Mesothelial cell of epicardium (in vitro differentiated cells): ENCODE measurements at places on chromosomes 7 and 10. TPM values are rescaled to one million over a fixed set of nuclear protein-coding genes. Genes with fewer than 3 reads are reported as not detected.
A peak's percentile ranks its signal among the peaks of the same experiment; 100 is the strongest.

JCAD gene
- 20.4 to 22.8 TPM (median 21.5 TPM) in 3 replicates for total RNA-seq

DNA sequence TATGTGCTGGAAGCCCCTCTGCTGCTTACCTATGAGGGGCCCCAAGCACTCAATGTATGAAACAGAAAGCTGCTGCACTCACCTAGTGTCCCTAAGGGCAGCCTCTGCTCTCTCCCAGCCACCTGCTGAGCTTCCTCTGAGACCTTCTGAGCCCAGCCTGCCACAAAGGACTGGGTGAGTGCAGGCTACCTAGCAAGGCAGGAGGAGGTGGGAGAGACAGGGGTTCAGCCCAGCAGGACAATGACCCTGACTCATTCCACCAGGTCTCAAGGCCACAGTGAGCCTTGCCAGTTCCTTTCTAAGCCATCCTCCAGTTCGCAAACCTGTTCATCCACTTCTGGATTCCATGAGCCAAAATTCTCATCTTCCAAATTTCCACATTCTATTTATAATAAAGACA lies 16.3 kb downstream of the VOPP1 start:
- peak overlapping the region; percentile 5 for H3K27ac ChIP-seq
- H3K4me3 ChIP-seq: no peak overlapping the region
- no peak for DNase-seq
- peaks cover 55% of the 10 kb centered on the region for H3K4me1 ChIP-seq
- no peaks in the 10 kb centered on the region for H3K36me3 ChIP-seq

DNA sequence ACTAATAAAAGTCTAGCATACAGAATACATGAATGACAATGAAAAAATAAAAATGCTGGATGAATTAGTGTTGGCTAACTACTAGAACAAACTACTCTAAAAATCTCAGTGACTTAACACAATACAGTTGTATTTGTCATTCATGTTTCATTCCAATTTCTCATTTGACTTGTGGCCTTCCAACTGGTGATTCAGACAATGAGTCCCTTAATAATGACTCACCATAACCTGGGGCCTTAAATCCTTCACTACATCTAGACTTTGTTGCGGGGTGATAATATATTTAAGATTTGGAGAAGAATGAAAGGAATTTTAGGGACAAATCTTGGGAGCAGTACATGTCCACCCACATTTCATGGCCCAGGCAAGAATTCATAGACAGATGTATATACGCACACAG lies 90.5 kb upstream of the POM121L12 start:
- no peak overlapping the region for H3K27ac ChIP-seq
- no peaks in the 10 kb centered on the region for H3K36me3 ChIP-seq
- no peak overlapping the region for H3K4me3 ChIP-seq
- H3K27me3 ChIP-seq: no peaks in the 10 kb centered on the region
- no peak for DNase-seq
- peaks cover 21% of the 10 kb centered on the region for H3K4me1 ChIP-seq

- no peak overlapping the region for H3K4me3 ChIP-seq
- H3K27ac ChIP-seq: no peak overlapping the region
- H3K27me3 ChIP-seq: no peaks in the 10 kb centered on the region
- DNase-seq: no peak
- H3K36me3 ChIP-seq: no peaks in the 10 kb centered on the region
Observed at GRCh38 chr10:33015761-33016547, 57.9 kb upstream of the ITGB1 start.

DNA sequence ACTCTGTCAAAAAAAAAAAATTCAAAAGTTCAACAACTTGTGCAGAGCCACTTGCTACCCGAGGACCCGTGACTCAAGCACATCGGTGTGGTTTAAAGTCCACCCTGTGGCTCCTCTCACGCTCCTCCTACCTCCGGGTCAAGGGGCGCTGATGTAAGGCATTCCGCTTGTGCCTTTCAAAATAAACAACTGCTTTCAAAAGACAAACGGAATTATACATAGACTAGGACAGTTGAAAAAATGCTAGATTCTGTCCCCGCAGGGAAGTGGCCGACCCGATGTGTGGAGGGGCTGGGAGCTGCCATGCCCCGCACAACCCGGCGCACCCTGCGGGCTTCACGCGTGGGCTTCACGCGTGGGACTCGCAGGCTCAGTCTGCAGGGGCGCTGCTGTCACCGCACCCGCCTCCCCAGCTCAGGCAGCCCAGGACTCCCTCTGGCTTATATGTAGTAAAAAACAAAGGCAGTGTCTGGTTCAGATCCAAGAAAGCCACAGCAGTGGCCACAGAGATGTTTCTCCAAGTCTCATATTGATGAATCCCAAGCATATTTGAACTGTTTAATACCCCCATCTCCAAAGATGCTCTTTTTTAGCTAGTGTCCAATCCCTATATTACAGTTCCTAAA lies 239.7 kb upstream of the INHBA start:
- peaks cover 8% of the 10 kb centered on the region for H3K27me3 ChIP-seq
- H3K27ac ChIP-seq: no peak overlapping the region
- peaks cover 13% of the 10 kb centered on the region for H3K4me1 ChIP-seq
- DNase-seq: no peak
- no peaks in the 10 kb centered on the region for H3K36me3 ChIP-seq
- H3K4me3 ChIP-seq: peak overlapping the region; percentile 58
